ENCODE measurements at places on chromosomes 5 and 9.

GRCh38 chr9:95649801-95650213 lies 133.0 kb upstream of the PTCH1 start:
- DNase-seq: no peak

DNA sequence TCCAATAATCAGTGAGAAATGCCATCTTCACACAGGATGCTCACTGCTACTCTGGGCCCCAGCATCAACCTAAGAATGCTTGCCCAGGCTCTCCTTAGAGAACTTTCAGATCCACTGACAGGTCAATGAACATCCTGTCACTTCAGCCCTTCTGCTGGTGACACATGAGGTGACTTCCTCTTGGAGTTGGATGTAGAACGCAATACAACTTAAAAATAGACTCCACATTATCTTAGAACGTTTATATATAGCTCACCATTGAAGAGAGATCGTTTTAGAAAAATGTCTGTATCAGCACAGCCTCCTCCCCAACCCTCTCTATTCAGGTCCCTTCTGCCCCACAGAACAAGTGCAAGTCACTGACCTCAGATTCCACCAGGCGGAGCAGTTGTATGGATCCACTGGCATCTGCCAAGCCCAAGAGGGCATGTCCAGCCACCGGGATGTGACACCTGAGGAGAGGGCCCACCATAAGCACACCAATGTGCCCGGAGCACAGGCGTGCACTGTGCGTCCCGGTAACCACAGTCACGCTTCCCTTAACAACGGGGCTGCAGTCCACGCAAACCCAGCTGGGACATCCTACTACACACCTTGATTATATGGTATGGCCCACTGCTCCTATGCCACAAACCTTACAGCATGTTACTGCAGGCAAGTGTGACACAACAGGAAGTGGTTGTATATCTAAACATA lies 2.9 kb downstream of the DPH7 start:
- DNase-seq: no peak

DNA sequence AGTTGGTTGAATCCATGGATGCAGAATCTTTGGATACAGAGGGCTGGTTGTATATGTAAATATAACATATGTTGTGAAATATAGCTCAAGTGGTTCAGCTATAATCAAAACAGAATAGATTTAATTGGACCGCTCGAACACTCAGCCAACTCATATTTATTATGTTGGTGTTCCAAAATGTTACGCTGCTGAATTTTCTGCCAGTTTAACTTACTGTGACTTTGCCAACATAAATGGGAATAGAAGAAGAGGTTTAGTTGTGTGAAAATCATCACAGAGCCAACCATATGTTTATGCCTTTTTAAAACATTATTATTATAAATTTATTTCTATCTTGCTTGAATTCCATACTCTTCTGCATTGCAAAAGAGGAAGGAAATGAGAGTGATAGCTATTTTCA lies 178.2 kb upstream of the FBXL7 start:
- no peak for DNase-seq

- no peak for DNase-seq
Observed at GRCh38 chr9:104993291-104993963, 65.5 kb upstream of the ABCA1 start.

DNA sequence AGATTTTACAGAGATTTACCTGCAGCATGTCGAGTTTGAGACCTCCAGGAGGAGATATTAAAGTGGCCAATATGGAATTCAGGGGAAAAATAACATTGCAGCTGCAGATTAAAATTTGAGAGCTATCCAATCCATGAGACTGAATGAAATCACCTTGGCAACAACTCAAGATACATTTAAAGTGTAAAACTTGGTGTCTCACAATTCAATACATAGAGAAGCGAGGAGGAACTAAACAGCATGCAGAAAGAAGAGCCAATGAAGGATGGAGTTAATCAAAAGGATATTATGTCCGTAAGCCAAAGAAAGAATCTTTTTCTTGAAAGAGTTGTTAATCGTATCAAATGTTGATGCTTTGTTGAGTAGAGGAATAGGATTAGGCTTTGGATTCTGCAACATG lies 455.1 kb downstream of the CDH18 start:
- no peak for DNase-seq

DNA sequence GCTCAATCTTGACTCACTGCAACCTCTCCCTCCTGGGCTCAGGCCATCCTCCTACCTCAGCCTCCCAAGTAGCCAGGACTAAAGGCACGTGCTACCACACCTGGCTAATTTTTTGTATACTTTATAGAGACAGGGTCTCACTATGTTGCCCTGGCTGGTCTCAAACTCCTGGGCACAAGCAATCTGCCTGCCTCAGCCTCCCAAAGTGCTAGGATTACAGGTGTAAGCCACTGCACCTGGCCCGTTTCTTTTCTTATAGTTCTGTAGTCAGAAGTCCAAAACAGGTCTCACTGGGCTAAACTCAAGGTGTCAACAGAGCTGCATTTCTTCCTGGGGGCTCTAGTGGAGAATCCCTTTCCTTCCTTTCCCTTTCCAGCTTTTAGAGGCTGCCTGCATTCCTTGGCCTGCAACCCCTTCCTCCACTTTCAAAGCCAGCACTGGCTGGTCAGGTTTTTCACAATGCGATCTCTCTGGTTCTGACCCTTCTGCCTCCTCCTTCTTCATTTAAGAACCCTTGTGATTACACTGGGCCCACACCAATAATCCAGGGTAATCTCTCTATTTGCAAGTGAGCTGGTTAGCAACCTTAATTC lies 16.3 kb downstream of the IRF1 start:
- DNase-seq: no peak

DNA sequence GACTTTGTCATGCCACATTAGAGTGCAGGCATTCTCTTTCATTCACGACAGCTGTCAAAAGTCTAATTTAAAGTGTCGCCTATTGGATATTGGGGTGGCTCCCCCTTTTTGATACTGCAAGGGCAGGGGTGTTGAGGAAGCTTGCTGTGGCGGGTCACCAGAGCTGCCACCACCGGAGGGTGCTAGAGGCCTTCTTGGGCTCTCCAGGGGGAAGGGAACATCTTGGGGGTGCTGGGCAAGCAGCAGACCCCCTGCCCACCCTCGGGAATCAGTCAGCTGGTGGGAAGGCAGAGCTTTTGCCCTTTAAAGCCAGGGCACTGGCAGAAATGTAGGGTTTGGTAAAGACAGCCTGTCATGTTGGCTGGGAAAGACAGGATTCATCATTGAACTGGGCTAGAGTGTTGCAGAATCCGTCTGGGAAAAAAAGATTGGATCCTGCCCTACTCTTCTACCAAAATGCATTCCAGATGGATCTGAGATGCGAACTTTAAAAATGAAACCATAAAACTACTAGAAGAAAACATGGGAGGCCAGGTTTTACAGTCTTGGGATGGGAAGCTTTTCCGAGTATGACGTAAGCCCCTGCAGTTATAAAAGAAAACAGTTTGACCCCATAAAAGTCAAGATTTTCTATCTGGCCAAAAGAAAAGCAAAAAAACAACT lies 22.3 kb downstream of the COL5A1 start:
- DNase-seq: no peak

- no peak for DNase-seq
Observed at GRCh38 chr9:79581794-79582193, 10.0 kb downstream of the TLE4 start.

DNA sequence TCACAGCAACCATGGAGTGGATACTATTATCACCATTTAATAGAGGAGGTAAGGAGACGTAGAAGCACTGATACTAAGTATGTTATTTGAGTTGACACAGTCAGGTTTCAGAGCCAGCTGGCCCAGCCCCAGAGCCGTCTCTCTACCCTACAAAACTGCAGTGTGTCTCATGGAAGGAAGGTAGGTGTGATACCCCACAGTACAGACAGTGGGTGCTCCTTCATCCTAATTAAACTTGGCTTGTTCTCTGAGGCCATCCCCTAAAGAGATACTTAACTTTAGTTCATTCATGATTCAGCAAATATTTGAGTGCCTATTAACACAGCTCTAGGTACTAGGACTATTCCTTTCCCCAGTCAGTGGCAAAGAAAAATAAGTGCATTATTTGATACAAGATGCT lies 22.6 kb downstream of the PIP5K1B start:
- DNase-seq: no peak

DNA sequence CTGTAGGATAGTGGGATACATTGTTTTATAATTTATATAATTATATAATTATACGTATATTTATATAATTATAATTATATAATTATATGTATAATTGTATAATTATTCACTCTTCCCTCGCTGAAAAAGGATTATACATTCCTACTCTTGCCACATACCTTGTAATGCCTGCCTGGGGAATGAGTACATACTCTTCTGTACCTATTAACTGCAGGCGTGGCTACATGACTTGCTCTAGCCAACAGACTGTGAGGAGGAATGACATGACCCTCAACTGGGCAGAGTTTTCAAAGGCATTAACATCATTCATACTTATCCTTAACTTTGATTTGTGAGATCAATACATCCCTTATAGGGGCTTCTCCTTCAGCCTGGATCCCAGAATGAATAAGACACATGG lies 19.1 kb downstream of the ERMP1 start:
- DNase-seq: no peak

DNA sequence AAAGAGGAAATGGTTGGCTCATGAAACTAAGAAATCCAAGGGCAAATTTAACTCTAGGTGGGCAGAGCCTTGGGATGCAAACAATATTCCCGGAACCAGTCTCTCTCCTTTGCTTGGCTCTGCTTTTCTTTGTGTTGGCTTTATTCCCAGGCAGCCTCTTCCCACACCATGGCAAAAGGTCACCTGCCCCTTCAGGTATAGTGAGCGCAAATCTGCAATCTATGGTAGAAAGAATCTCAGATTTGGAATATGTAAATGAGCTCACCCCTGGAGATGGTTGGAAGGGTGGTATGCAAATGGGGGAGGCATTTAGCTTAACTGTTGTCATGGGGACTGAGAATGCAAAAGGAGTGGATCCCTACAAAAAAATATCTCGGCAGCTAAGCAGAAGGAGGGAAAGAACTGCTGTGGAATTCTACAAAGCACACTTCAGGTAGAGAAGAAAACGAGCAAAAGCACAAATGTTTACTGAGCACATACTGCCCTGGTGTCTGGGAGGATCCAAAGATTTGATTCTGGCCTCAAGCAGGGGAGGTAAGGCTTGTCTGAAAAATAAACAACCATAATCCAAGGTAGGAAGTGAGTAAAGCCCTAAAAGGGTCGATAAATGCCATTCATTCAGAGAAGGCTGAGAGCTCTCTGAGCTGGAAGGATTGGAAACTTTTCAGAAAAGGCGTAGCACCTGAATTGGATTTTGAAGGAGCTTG lies 139.7 kb downstream of the TLE1 start:
- DNase-seq: no peak

DNA sequence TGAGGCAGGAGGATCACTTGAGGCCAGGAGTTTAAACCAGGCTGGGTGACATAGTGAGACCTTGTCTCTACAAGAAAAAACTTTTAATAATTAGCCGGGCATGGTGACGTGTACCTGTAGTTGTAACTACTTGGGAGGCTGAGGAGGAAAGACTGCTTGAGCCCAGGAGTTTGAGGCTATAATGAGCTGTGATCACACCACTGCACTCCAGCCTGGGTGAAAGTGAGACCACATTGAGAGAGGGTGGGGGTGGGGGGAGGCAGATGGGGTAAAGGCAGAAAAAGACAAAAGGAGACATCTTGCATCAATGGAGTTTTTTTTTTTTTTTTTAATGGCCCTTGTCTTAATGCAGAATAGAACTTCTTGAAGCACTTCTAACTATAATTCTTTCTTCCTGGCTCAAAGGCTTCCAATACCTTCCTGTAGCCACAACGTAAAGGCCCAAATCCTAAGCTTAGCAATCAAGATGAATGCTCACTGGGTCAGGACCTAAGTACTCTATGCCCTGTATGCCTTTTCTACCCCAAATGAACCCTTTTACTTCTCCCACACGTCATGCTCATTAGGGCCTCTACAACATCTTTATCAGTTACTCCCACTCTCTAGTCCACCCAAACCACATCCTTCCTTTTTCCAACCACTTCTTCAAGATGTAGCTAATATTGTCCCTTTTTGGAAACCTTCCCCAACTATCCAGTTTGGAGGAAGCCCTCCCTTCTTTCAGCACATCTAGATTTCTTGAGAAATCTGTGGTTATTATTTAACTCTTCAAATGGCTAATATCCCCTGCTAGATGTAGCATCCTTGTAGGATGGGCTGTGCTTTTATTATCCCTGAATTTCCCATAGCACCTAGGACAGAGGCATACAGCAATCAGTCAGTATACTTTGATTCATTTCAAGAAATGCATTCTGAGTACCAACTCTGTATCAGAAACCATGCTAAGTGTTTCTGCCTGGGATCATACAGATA lies 40.8 kb downstream of the CSF2 start:
- no peak for DNase-seq

GRCh38 chr5:150000990-150001659 lies 586 bp downstream of the HMGXB3 start:
- DNase-seq: no peak

- no peak for DNase-seq
Observed at GRCh38 chr5:61612431-61612830, 280.4 kb downstream of the ZSWIM6 start.

DNA sequence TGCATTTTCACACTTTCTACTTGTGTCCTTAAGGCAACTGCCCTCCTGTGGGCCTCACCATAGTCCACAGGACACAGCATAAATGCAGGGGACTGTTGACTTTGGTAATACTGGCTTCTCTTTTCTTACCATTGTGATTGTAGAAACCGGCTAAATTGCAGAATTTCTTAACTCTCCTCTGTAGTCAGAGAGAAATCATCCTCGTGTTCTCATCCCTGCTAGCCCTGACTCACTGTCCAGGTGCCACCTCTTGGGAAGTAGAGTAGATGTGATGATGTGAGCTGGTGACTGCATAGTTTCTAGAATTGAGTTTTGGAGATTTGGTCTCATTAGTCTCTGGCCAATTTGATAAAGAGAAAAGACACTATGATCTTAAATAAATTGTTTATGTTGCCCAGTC lies 5.5 kb downstream of the PHF24 start:
- no peak for DNase-seq

- DNase-seq: no peak
Observed at GRCh38 chr5:95770830-95771708, 39.9 kb downstream of the RHOBTB3 start.

GRCh38 chr9:70614786-70615463 lies 200.5 kb upstream of the KLF9 start:
- no peak for DNase-seq

GRCh38 chr5:95317687-95318086 lies 32.8 kb upstream of the MCTP1 start:
- DNase-seq: no peak

DNA sequence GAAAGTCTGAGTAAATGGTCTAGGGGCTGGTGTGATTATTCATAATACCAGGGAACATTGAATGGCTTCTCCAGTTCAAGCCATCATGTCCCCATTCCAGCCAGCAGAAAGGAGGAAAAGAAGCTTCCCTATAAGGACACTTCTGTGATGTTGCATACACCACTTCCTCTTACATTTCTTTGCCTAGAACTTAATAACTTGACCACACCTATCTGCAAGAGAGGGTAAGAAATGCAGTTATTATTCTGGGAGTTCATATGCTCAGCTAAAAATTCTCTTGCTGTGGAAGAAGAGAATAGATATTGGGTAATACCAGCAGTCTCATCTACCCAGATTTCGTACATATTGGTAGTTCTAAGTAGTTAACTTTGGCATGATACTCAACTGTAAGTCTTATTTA lies 166.1 kb downstream of the SLC28A3 start:
- no peak for DNase-seq

- DNase-seq: no peak
Observed at GRCh38 chr5:52523701-52524100, 264.0 kb upstream of the ITGA1 start.

GRCh38 chr5:153618867-153619266 lies 128.4 kb downstream of the GRIA1 start:
- no peak for DNase-seq
